ENCODE measurements at places on chromosomes 7 and 10.
A peak's percentile ranks its signal among the peaks of the same experiment; 100 is the strongest.

GRCh38 chr10:100866575-100867098 lies 46.1 kb upstream of the SLF2 start:
- no peak for DNase-seq

GRCh38 chr7:116200963-116201362 lies 9.4 kb upstream of the TES start:
- no peak for DNase-seq

GRCh38 chr7:93046641-93047040 lies 71.1 kb downstream of the SAMD9 start:
- no peak for DNase-seq

- DNase-seq = no peak
Measured at GRCh38 chr7:101108330-101108857, 18.5 kb upstream of the SERPINE1 start.

- DNase-seq = no peak
Measured at GRCh38 chr10:93707623-93708022, 5.2 kb upstream of the FRA10AC1 start.

GRCh38 chr10:63700631-63701156 lies 179.5 kb downstream of the REEP3 start:
- peak; percentile 71 for DNase-seq
